Nephron progenitor cell (in vitro differentiated cells): ENCODE measurements at places on chromosomes 16 and 17.
A peak's percentile ranks its signal among the peaks of the same experiment; 100 is the strongest.

GRCh38 chr16:11824362-11824761, 27.0 kb downstream of the RSL1D1 start:
- DNase-seq, result no peak

DNA sequence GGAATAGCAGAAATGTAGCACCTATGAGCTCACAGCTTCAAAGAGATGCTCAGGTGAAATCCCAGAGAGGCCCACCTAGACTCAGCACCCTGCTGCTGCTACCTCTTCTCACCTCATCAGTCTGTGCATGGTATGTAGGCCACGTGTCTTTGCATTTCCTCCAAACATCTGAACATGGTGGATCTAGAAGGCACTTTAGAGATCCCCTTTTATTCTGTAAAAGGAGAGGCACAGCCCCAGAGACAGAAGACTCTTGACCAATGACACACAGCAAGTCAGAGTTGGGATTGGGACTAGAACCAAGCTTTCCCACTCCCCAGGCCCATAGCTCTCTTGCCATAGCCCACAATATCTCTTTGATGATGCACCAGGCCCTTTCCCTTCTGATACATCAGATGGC, 19.4 kb upstream of the NKD1 start:
- no peak for DNase-seq

DNA sequence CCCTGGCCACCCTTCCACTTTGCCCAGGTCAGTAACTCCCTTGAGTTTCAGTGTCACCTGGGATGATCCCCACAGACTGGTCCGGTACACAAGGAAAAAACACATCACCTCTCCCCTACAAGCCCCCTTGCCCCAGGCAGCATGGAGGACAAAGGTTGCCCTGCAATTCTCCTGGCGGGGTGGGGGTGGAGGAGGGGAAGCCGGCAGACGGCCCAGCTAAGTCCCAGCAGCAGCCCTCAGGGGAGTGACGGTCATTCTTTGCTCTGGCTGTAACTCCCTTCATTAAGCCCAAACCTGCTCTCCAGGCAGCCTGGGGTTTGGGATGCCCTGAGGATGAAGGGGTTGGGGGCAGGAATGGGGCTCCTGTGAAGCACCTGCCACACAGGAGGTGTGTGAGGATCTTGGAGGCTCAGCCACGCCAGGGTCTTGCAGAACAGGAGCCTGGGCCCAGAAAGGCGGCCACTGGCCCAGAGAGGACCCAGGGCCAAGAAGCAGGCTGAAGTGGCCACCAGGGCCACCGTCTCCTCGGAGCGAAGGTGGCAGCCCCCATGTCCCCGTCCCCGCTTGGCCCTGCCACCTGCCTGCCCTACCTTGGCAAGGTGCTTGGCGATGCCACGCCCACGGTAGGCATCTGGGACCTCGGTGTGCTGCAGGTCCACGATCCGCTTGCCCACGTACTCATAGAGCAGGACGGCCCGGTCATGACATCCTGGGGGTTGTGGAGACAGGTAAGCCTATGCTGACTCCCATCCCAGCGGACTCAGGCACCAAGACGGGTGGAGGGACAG, 9.5 kb downstream of the NATD1 start:
- no peak for DNase-seq

GRCh38 chr16:87851141-87851587, 18.1 kb downstream of the SLC7A5 start:
- no peak for DNase-seq

DNA sequence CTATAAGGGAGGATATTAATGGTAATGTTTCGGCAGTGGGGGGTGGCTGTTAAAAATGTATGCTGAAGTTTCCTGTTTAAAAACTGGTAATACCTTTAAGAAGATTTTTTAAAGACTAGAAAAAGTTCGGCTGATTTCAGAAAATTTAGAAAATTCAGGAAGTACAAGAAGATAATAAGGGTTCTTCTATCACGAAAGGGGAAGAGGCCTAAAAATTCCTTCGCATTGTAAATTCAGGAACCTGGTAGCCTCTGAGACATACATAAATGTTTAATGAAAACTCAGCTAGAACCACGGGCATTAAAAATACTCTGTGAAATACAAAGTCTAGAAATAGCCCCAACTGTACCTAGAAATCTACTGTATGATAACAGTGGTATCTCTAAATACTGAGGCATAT, 181.2 kb downstream of the PARN start:
- no peak for DNase-seq

GRCh38 chr17:1957037-1957436, 68.1 kb downstream of the RTN4RL1 start:
- no peak for DNase-seq

GRCh38 chr16:57692636-57693035, 2.0 kb upstream of the DRC7 start:
- no peak for DNase-seq

GRCh38 chr17:56808503-56808902, 25.2 kb downstream of the C17orf67 start:
- DNase-seq, result no peak

- DNase-seq, result no peak
Measured at GRCh38 chr17:78314683-78315354, 45.1 kb downstream of the SOCS3 start.

GRCh38 chr17:29607557-29608195, 14.7 kb downstream of the ANKRD13B start:
- no peak for DNase-seq

DNA sequence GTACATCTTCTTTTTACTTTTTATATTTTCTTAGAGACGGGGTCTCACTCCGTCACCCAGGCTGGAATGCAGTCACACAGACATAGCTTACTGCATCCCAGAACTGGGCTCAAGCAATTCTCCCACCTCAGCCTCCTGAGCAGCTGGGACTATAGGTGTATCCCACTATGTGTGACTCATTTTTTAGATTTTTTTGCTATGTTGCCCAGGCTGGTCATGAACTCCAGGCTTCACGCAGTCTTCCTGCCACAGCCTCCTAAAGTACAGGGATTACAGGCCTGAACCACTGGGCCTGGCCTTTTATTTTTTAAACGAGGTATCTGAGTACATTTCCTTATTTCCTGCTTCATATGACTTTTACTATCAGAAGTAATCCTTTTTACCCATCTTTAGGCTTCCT, 48.0 kb downstream of the GLG1 start:
- DNase-seq, result no peak

DNA sequence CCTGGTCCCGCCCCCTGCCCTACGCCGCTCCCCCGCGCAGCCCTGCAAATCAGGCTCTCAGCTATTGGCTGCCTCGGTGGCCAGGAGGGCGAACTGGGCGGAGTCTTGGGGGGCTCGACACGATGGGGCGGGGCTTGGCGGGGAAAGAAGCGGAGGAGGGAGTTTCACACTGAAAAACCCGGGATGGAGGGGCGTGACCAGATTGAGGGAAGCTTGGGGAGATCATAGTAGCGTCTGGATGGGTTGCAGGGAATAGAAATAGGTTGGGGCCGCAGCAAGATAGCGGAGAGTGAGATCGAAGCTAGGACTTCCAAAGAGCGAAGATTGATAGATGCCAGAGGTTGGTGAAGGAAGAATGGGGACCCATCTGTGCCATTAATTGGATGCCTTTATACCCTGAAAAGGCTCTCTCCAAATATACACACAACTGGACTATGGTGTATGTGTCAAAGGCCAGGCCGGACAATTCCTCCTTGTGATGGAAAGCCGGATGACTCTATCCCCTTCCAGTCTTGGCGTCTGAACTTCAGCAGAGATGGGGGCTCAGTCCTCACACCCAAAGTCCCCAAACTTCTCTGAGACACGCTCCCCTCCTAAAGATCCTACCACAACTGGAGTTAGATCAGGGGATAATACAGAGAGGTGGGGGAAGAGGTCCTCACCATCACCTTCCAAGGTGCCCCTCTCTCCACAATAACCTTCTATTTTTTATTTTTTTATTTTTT, 376 bp upstream of the STAC2 start:
- DNase-seq, result peak; percentile 99

DNA sequence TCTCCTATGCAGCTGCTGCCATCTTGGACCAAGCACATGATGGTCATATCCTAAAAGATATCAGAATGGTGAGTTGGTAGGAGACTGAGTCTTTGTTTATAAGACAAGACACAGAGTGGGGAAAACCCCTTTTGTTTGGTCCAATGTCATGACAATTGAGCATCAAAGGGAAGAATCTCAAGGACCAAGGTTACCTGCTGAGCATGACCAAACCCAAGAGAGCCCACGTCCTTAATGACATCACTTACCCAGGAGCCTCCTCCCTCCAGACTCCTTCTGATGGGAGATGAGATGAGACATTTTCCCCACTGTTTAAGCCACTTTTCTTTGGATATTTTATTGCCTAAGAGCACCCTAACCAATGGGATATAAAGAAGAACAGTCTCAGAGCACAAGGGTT, 478.1 kb downstream of the NPIPA7 start:
- DNase-seq, result no peak

DNA sequence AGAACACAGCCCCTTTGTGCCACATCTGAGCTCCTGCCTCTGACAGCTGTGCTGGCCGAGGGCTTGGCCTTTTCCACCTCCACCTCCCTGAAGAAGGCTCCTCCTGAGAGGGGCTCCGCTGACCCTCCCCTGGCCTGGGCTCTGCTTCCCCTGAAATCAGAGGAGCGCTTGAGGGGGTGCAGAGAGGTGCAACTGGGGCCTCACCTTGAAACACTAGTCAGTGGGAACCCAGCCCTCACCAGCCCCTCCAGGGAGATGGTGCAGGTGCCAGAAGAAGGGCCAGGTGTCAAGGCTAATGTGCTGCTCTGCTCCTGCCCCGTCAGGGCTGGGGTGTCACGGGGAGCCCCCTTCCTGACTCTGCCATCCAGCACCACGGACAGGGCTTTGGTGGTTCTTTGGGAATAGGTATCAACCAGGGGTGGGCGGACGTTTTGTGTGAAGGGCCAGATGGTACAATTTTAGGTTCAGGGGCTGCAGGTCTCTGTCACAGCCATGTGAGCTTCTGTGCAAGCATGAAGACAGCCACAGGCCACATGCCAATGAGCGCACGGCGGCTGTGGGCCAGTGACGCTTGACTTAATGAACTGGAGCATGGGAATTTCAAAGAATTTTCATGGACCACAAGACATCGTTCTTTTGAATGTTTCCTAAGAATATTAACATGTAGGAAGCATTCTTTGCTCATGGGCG, 2.1 kb upstream of the ZG16B start:
- DNase-seq, result peak; percentile 48
